AG04450 (cell line): ENCODE measurements at places on chromosomes 7 and 10. TPM values are rescaled to one million over a fixed set of nuclear protein-coding genes. Genes with fewer than 3 reads are reported as not detected.

DNA sequence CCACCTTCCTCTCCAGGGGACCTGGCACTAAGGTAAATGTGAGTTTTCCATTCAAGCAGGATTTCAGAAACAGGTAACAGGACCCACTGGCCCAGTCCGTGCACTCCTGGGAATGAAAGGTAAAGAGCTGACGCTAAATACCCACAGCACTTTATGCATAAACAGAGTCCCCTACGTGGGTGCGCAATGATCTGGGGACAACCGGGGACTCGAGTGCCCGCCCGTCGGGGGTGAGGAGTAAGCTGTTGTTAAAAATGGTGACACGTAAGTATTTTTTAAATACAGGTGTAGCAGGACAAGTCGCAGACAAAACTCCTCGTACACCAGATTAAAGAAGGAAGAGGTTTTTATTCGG is 47.2 kb upstream of the PPP2R2D start:
- no peak for DNase-seq

- DNase-seq, result no peak
Measured at GRCh38 chr7:149704507-149704906, 68.9 kb downstream of the ZNF467 start.

DNA sequence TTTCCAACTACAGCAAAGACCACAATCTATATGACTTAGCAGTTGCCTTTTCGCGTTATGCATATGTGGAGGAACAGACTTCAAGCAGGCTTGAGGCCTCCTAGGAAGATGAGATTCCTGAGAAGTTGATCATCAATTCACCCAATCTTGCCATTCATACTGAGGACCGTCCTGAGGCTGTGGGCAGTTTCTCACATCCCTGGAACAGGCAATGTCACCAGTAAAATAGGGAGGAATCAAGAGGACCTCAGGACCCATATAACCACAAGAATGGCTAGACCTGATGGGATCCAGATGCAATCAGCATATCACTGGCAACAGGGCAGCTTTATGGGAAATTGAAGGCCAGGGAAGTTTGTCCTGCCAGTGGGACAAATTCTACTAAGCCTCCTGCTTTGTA is 17.3 kb downstream of the KDM7A start:
- DNase-seq, result no peak

The RBP4 gene
- not detected in 2 replicates for polyA plus RNA-seq

- DNase-seq, result no peak
Measured at GRCh38 chr10:61285749-61286148, 167.4 kb downstream of the TMEM26 start.

- peak; percentile 29 for DNase-seq
Measured at GRCh38 chr10:62153191-62153590, 115.5 kb downstream of the RTKN2 start.

The NEUROD6 gene
- not detected in 2 replicates for polyA plus RNA-seq

GRCh38 chr10:108797573-108797972 is 1125.7 kb downstream of the XPNPEP1 start:
- no peak for DNase-seq

GRCh38 chr10:66919248-66919647 is 6.6 kb upstream of the LRRTM3 start:
- no peak for DNase-seq
